Naive B cell (primary cell): ENCODE measurements at places on chromosomes 7 and 10. TPM values are rescaled to one million over a fixed set of nuclear protein-coding genes. Genes with fewer than 3 reads are reported as not detected.

The P4HA1 gene
- polyA plus RNA-seq: 42.6 TPM

The SDHAF3 gene
- 47.2 TPM for polyA plus RNA-seq

The NEUROD6 gene
- polyA plus RNA-seq: not detected

The ABCF2 gene
- polyA plus RNA-seq: 32.6 TPM

The NKX2-3 gene
- polyA plus RNA-seq: not detected

The NACAD gene
- not detected for polyA plus RNA-seq

The ANKRD61 gene
- 0.25 TPM for polyA plus RNA-seq

The PITX3 gene
- polyA plus RNA-seq: not detected

The NME8 gene
- polyA plus RNA-seq: not detected

The LRIT1 gene
- polyA plus RNA-seq: not detected

The ABCC2 gene
- polyA plus RNA-seq: 0.63 TPM

The TEX36 gene
- not detected for polyA plus RNA-seq

The PARP12 gene
- polyA plus RNA-seq: 40.6 TPM

The SYCE1 gene
- polyA plus RNA-seq: 0.45 TPM

The GPR37 gene
- not detected for polyA plus RNA-seq

The SMC3 gene
- 74.1 TPM for polyA plus RNA-seq

The RPP38 gene
- 37.8 TPM for polyA plus RNA-seq

The PTF1A gene
- polyA plus RNA-seq: not detected

The MYL10 gene
- not detected for polyA plus RNA-seq

The PILRA gene
- 0.53 TPM for polyA plus RNA-seq

The GIMAP8 gene
- polyA plus RNA-seq: not detected

The NUTM2E gene
- polyA plus RNA-seq: not detected

The CFAP43 gene
- not detected for polyA plus RNA-seq

The SEMA3C gene
- not detected for polyA plus RNA-seq

The TMEM184A gene
- not detected for polyA plus RNA-seq

The RBP3 gene
- not detected for polyA plus RNA-seq

The FAM25C gene
- polyA plus RNA-seq: not detected

The CAMK1D gene
- polyA plus RNA-seq: 34.9 TPM

The PUS7 gene
- 2.3 TPM for polyA plus RNA-seq

The ZNRF2 gene
- 2.9 TPM for polyA plus RNA-seq

The PHYH gene
- 15.3 TPM for polyA plus RNA-seq

The SYT15 gene
- not detected for polyA plus RNA-seq
